Smooth muscle cell of bladder (primary cell): ENCODE measurements at places on chromosomes 2 and 18. TPM values are rescaled to one million over a fixed set of nuclear protein-coding genes. Genes with fewer than 3 reads are reported as not detected.

TXNDC2 gene
- total RNA-seq, result under 0.01 TPM in 2 replicates

GPR45 gene
- not detected in 2 replicates for total RNA-seq

HAAO gene
- total RNA-seq, result 0.46 and 1.8 TPM in 2 replicates

SNTG2 gene
- total RNA-seq, result not detected in 2 replicates

CRYBA2 gene
- total RNA-seq, result not detected in 2 replicates

MOGAT1 gene
- total RNA-seq, result not detected in 2 replicates

AFF3 gene
- total RNA-seq, result 0.28 and 0.71 TPM in 2 replicates

DDX18 gene
- 45.2 and 49.4 TPM in 2 replicates for total RNA-seq

KIDINS220 gene
- 64.0 and 80.2 TPM in 2 replicates for total RNA-seq

FN1 gene
- total RNA-seq, result 808 and 2,278 TPM in 2 replicates

SLC66A2 gene
- total RNA-seq, result 34.7 and 47.2 TPM in 2 replicates

HAT1 gene
- 18.6 and 22.1 TPM in 2 replicates for total RNA-seq

TGFA gene
- under 0.01 and 0.28 TPM in 2 replicates for total RNA-seq

SOX11 gene
- under 0.01 TPM in 1 of 2 replicates, not detected in the other for total RNA-seq

MPP4 gene
- 0.65 and 1.1 TPM in 2 replicates for total RNA-seq

UGT1A6 gene
- 0.09 and 0.28 TPM in 2 replicates for total RNA-seq

ACKR3 gene
- total RNA-seq, result 23.9 and 44.9 TPM in 2 replicates

GRB14 gene
- total RNA-seq, result 0.71 and 1.5 TPM in 2 replicates

TTR gene
- total RNA-seq, result not detected in 2 replicates

SERPINB3 gene
- 0.28 TPM in 1 of 2 replicates, not detected in the other for total RNA-seq

CDCA7 gene
- 0.43 and 0.55 TPM in 2 replicates for total RNA-seq

USP40 gene
- 38.1 TPM in 2 replicates for total RNA-seq

SERPINB13 gene
- not detected in 2 replicates for total RNA-seq

NCKAP1 gene
- total RNA-seq, result 93.6 and 129 TPM in 2 replicates

SALL3 gene
- total RNA-seq, result not detected in 2 replicates

NT5C1B gene
- not detected in 2 replicates for total RNA-seq

GLB1L gene
- 22.3 and 38.6 TPM in 2 replicates for total RNA-seq

CACNB4 gene
- 1.1 and 2.8 TPM in 2 replicates for total RNA-seq

TMEM247 gene
- not detected in 2 replicates for total RNA-seq

TTN gene
- total RNA-seq, result under 0.01 TPM in 2 replicates

TNFAIP6 gene
- total RNA-seq, result 104 and 350 TPM in 2 replicates

IFIH1 gene
- 3.4 and 4.8 TPM in 2 replicates for total RNA-seq

ZNF892 gene
- 3.0 and 4.7 TPM in 2 replicates for total RNA-seq

PIGN gene
- 43.2 and 59.4 TPM in 2 replicates for total RNA-seq

PTPN18 gene
- 8.2 and 8.6 TPM in 2 replicates for total RNA-seq

SEPTIN10 gene
- total RNA-seq, result 63.4 and 63.5 TPM in 2 replicates

DNMT3A gene
- total RNA-seq, result 13.5 and 23.3 TPM in 2 replicates

TMEM178A gene
- 1.3 and 1.7 TPM in 2 replicates for total RNA-seq

RFTN2 gene
- total RNA-seq, result 6.9 and 10.5 TPM in 2 replicates

PROM2 gene
- 0.14 and 0.28 TPM in 2 replicates for total RNA-seq

LYG2 gene
- total RNA-seq, result not detected in 2 replicates

RIT2 gene
- total RNA-seq, result not detected in 2 replicates

MFSD2B gene
- 0.28 and 0.55 TPM in 2 replicates for total RNA-seq

DRC1 gene
- total RNA-seq, result not detected in 2 replicates

SLC25A52 gene
- 0.14 TPM in 1 of 2 replicates, not detected in the other for total RNA-seq

GAREM2 gene
- 0.43 and 0.65 TPM in 2 replicates for total RNA-seq

GDF7 gene
- 0.09 and 0.14 TPM in 2 replicates for total RNA-seq

TRIM43 gene
- total RNA-seq, result not detected in 2 replicates

GCG gene
- total RNA-seq, result 0.14 TPM in 1 of 2 replicates, not detected in the other

POTEI gene
- under 0.01 TPM in 1 of 2 replicates, not detected in the other for total RNA-seq

CYP27A1 gene
- 17.1 and 19.9 TPM in 2 replicates for total RNA-seq

SKOR2 gene
- total RNA-seq, result not detected in 2 replicates
